ENCODE measurements at places on chromosomes 12 and 14.

GRCh38 chr14:66109426-66109825 is 376.7 kb upstream of the CCDC196 start:
- DNase-seq = no peak

- no peak for DNase-seq
Measured at GRCh38 chr14:90332271-90332584, 487 bp upstream of the NRDE2 start.

DNA sequence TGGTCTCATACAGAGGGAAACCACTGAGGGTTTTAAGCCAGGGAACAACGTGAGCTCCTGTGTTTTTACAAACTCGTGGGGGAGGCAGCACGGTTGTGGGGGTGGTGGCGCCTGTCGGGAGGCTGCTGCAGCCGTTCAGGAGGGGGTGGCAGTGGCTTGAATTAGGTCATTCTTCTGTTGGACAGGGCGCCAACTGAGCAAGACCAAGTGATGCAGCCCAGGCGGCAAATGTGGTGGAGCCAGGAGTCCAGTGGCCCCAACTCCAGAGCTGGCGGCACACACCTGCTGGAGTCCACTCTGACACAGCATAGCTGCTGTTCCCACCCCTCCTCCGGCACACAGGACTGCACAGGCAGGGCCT is 27.8 kb downstream of the FBRSL1 start:
- no peak for DNase-seq

DNA sequence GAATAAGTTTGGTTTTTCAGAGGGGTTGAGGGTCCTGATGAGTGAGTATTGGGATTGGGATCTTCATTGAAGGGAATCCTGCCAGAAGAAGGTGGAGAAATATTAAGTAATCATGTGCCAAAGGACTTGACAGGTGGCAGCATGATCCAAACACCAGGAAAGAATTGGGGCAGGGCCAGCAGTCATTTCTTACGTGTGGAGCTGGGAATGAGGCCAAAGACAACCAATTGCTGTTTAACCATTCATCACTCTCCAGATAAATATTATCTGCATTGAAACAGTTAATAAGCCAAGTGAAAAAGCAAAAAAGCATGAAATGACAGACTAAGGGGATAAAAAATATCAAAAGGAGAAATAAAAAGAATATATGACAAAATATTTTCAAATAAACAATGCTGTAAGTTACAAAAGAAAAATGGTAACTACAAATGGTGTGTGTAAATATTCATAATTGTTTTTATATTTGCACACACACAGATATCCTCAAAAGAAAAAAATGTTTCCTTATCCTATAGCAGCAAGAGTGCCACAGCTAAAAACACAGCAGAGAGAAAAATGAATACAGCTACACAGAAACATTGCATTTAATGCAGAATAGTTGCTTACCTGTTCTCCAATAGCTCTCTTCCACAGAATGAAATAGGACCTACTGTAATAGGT is 26.2 kb downstream of the C2CD5 start:
- peak; percentile 84 for DNase-seq

DNA sequence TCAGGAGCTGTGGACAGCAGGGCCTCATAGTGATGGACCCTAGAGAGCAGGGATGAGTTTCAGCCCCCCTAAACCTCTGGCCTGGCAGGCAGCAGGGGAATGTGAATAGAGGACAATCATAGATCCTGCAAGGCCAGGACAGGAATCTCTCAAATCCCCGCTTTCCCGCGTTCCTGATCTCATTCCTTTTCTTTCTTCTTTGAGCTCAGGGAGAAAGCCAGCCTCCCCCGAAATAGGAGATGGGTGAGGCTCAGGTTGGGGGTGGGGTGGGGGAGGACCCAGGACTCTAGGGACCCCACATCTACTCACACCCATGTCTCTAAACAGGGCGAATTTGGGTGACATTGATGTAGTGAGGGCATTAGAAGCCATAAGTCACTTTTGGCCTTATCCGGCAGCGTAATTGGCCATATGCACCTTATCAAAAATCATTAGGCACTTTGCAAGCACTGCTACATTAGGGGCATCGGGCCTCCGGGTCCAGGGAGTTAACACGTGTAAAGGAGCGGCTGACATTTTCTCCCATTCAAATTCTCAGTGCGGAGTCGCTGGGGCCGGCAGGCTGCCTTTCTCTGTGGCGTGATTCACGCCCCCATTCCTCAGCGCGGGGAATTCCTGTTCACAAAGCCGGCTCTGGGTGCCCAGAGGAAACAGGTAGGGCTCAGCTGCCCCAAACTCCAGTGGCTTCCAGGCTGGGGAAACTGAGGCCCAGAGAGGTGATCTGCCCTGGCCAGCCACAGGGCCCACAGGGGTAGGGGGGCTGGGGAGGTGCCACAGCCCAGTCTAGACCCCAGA is 1.5 kb downstream of the LHX5 start:
- no peak for DNase-seq

- DNase-seq = no peak
Measured at GRCh38 chr14:69882915-69883314, 3.7 kb downstream of the SMOC1 start.

- DNase-seq = no peak
Measured at GRCh38 chr14:47332939-47333338, 342.5 kb downstream of the MDGA2 start.

DNA sequence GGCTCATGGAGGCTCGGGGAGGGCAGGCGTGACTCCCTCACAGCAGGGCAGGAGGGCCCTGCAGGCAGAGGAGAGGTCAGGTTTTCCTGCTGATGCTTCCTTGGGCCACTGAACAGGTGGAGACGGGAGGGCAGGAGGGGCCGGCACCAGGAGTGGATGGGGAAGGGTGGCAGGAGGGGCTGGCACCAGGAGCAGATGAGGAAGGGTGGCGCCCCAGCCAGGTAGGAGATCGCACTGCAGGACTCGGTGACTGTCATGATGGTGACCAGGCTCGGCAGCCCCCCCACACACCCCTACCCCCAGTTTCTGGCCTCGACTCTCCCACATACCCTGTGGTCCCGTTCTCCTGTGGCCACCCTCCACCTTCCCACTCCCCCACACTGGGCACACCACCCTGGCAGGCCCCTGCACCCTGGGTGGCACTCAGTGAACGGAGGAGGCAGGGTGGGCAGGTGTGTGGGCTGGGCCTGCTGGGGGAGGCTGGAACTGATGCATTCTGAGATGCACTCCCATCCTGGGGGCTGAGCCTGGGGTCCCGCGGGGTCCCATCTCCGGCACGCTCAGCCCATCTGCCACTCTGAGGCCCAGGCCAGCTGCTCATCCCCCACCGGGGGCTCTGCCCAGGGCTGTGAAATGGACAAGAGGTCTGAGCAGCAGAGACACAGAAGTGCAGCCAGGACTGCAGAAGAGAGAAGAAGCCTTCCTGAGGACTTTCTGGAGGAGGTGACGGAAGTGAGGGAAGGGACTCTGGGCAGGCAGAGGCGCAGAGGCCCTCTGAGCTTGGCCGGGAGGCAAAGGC is 2.8 kb downstream of the NUDT14 start:
- DNase-seq = peak; percentile 33

GRCh38 chr12:116885491-116885890 is 4.2 kb upstream of the HRK start:
- DNase-seq = no peak
